ENCODE measurements at places on chromosomes 16 and 17.

DNA sequence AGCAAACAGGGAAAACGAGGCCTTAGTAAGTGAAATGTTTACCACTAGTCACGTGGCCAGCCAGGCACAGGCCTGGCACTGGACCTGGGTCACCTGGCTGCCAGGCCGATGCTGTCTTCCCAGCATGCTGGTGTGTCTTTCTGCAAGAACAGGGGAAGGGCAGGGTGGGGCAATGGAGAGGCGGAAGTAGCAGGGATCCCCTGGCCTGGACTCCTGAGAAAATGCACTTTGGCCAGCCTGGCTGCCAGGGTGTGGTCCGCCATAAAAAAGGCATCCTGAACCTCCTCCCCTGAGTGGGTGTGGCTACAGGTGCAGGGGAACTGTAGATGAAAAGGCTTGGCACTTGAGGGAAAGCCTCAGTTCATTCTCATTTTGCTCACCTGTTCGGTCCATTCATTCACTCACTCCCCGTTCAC is 1.0 kb upstream of the ANKRD40CL start:
- no peak for DNase-seq

GRCh38 chr17:50614471-50615051 is 20.1 kb upstream of the ABCC3 start:
- DNase-seq, result no peak

- no peak for DNase-seq
These were observed 10.0 kb downstream of the ZNF668 start for GRCh38 chr16:31063843-31064611.

- no peak for DNase-seq
These were observed 453 bp downstream of the MMP25 start for GRCh38 chr16:3046641-3047386.

DNA sequence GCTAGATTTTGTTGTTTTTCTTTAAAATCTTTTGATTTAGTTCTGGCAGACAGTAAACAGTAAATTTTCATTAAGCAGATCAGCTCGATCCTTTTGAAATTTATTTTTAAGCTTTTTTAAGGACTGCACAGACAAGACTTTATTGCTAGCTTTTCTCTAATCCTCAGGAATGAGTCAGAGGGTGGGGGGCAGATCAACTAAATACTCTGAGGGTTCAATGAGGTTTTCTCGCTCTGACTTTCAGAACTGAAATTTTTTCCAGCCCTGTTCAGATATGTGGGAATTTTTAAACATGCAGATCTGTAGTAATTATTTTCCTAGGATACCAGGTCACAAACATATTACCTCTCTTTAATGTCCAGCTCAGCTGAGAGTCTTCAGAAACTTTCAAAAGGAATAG is 977.2 kb downstream of the CDH11 start:
- DNase-seq, result no peak

GRCh38 chr17:17235212-17236174 is 1.5 kb downstream of the FLCN start:
- no peak for DNase-seq

DNA sequence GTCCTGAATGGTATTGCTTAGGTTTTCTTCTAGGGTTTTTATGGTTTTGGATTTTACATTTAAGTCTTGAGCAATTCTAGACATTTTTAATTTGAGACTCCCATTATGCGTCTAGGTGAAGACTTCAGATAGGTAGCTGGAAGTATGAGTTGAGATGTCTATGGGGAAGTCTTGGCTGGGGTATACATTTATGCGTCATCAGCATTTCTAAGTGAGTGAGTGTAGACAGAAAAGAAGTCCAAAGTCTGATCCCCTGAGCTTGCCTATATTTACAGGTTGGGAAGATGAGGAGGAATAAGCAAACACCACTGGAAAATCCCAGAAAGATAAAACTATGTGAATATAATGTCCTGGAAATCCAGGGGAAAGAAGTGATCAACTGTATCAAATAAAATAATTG is 68.9 kb downstream of the KCNJ2 start:
- no peak for DNase-seq

Data from stimulated activated CD4-positive, alpha-beta T cell treated with anti-CD3 and anti-CD28 coated beads, Interleukin-4, amount 100 ng/mL, for 24 hours (primary cell).